Endothelial cell of umbilical vein (primary cell): ENCODE measurements at places on chromosomes 1 and 21. TPM values are rescaled to one million over a fixed set of nuclear protein-coding genes. Genes with fewer than 3 reads are reported as not detected.

GRCh38 chr1:28744184-28744583 lies 7.4 kb downstream of the YTHDF2 start:
- peaks cover 47% of the 10 kb centered on the region for H3K4me1 ChIP-seq
- H3K4me3 ChIP-seq: no peak overlapping the region
- no peaks in the 10 kb centered on the region for H3K27me3 ChIP-seq
- DNase-seq: no peak
- H3K36me3 ChIP-seq: peaks cover 22% of the 10 kb centered on the region
- no peak overlapping the region for H3K27ac ChIP-seq

ADORA3 gene
- 0.31 TPM in 1 of 2 replicates, not detected in the other for total RNA-seq

DNA sequence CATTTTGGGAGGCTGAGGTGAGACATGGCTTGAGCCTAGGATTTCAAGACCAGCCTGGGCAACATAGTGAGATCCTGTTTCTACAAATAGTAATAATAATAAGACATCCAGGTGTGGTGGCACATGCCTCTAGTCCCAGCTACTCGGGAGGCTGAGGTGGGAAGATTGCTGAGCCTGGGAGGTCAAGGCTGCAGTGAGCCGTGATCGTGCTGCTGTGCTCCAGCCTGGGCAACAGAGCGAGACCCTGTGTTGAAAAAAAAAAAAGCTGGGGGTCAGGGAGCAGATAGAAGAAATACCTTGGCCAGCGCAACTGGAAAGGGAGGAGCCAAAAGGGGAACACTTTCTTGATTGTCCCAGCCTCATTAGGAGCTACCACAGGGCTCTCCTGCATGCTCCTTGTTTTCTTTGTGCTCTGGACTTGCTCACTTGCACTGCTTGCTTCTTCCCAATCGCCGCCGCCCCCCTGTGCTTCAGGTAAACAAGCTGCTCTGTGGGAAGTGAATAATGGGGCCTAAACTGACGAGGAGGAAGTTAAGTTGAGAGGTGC lies 31.1 kb downstream of the PBX1 start:
- no peak overlapping the region for H3K4me3 ChIP-seq
- H3K4me1 ChIP-seq: no peaks in the 10 kb centered on the region
- H3K27ac ChIP-seq: no peak overlapping the region
- no peaks in the 10 kb centered on the region for H3K36me3 ChIP-seq

GRCh38 chr1:38101037-38101785 lies 54.6 kb upstream of the POU3F1 start:
- no peaks in the 10 kb centered on the region for H3K4me1 ChIP-seq
- H3K4me3 ChIP-seq: no peak overlapping the region
- DNase-seq: no peak
- no peaks in the 10 kb centered on the region for H3K36me3 ChIP-seq
- no peaks in the 10 kb centered on the region for H3K27me3 ChIP-seq

RGS16 gene
- not detected in 2 replicates for total RNA-seq

GRCh38 chr1:157978586-157979403 lies 14.7 kb upstream of the KIRREL1 start:
- no peaks in the 10 kb centered on the region for H3K36me3 ChIP-seq
- H3K4me3 ChIP-seq: peak overlapping the region; percentile 7
- DNase-seq: no peak
- H3K27me3 ChIP-seq: peaks cover 25% of the 10 kb centered on the region

- no peaks in the 10 kb centered on the region for H3K36me3 ChIP-seq
- no peaks in the 10 kb centered on the region for H3K27me3 ChIP-seq
- no peak for DNase-seq
Observed at GRCh38 chr1:75392278-75392677, 218.6 kb downstream of the SLC44A5 start.

- no peak for DNase-seq
- no peaks in the 10 kb centered on the region for H3K27me3 ChIP-seq
- no peak overlapping the region for H3K4me3 ChIP-seq
- peaks cover 18% of the 10 kb centered on the region for H3K36me3 ChIP-seq
Observed at GRCh38 chr1:25222606-25223005, 9.7 kb downstream of the SYF2 start.

GRCh38 chr1:27402349-27402754 lies 9.9 kb downstream of the GPR3 start:
- DNase-seq: peak; percentile 74
- H3K27ac ChIP-seq: no peak overlapping the region
- H3K36me3 ChIP-seq: peaks cover 11% of the 10 kb centered on the region
- H3K4me1 ChIP-seq: peaks cover 4% of the 10 kb centered on the region
- H3K4me3 ChIP-seq: no peak overlapping the region
- no peaks in the 10 kb centered on the region for H3K27me3 ChIP-seq

- DNase-seq: no peak
- no peak overlapping the region for H3K4me3 ChIP-seq
- no peaks in the 10 kb centered on the region for H3K4me1 ChIP-seq
- H3K27ac ChIP-seq: no peak overlapping the region
Observed at GRCh38 chr1:109441069-109441468, 14.8 kb upstream of the PSMA5 start.

GRCh38 chr1:115448282-115449044 lies 110.4 kb upstream of the NGF start:
- H3K27me3 ChIP-seq: peaks cover 4% of the 10 kb centered on the region
- no peak for DNase-seq
- no peak overlapping the region for H3K4me3 ChIP-seq
- no peak overlapping the region for H3K27ac ChIP-seq
- H3K36me3 ChIP-seq: no peaks in the 10 kb centered on the region
- H3K4me1 ChIP-seq: no peaks in the 10 kb centered on the region

CCDC28B gene
- 12.0 and 15.3 TPM in 2 replicates for total RNA-seq

DNA sequence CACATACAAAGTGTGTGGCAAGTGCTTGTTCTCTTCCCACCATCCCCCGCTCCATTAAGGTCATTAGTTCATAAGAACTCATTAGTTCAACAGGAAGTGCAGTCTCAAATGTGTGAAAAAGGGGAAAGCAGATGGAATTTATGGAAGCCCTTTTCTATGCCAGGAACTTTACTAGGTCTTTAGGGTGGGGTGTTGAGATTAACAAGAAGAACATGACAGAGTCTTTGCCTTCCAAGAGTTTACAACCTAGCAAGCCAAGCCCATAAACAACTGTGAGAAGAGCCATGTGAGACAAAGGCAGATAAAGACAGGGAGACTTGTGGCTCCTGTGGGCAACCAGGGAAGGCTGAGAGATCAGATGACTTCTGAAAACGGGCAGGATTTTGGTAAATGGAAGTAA lies 21.4 kb downstream of the PLEKHA6 start:
- H3K27me3 ChIP-seq: no peaks in the 10 kb centered on the region
- H3K27ac ChIP-seq: no peak overlapping the region
- no peak overlapping the region for H3K4me3 ChIP-seq
- peak; percentile 41 for DNase-seq
- no peaks in the 10 kb centered on the region for H3K36me3 ChIP-seq
- H3K4me1 ChIP-seq: peaks cover 20% of the 10 kb centered on the region

- no peaks in the 10 kb centered on the region for H3K27me3 ChIP-seq
- H3K4me1 ChIP-seq: no peaks in the 10 kb centered on the region
- DNase-seq: no peak
- no peak overlapping the region for H3K4me3 ChIP-seq
- no peaks in the 10 kb centered on the region for H3K36me3 ChIP-seq
Observed at GRCh38 chr1:44721485-44722361, 9.2 kb downstream of the RNU5D-1 start.

DNA sequence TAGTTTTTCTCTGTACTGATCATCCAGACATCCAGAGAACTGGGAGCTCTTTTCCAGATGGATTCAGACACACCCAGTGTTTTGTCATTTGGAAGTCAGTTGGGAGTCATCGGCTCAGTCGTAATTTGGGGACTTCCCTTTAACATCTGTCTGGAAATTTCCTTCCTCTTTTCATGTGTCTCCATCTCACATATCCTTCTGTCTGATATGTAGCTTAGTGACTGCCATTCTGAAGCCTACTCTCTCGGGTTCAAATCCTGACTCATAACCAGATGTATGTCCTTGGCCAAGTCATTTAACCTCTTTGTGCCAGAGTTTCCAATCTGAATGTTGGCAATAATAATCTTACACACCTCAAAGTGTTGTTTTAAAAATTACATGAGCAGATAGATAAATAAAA lies 3.0 kb downstream of the MORC3 start:
- peak; percentile 11 for DNase-seq
- H3K27ac ChIP-seq: no peak overlapping the region
- peaks cover 25% of the 10 kb centered on the region for H3K4me1 ChIP-seq

DNA sequence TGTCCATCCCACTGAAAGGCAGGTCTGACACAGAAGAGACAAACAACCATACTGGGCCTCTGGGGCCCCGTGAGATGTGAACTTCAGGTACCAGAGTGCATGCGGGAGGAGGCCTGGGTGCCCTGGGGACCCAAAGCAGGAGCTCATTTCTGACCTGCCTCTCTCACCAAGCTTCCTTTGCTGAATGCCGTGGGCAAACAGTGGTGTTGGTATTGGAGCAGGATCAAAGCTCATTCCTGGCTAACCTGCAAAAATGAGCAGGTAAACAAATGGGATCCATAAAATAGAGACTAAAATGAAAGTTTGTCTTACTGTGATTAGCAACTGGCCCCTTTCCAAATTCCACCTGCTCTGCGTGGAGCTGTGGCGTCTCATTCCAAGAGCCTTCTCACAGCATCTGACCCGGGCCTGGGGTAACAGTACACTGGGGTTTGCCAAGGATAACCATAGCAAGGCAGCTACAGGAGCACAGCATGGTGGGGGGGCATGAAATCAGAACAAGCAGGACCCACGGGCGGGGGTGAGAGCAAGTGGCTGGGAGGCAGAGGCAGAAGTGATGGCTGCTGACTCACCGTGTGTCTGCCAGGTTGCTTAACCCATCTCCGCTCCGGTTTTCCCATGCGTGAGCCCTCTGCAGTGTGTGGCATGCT lies 103.6 kb downstream of the KIF26B start:
- H3K27ac ChIP-seq: no peak overlapping the region
- no peaks in the 10 kb centered on the region for H3K27me3 ChIP-seq
- no peaks in the 10 kb centered on the region for H3K36me3 ChIP-seq
- no peak for DNase-seq
- no peaks in the 10 kb centered on the region for H3K4me1 ChIP-seq
- no peak overlapping the region for H3K4me3 ChIP-seq

SPRR2B gene
- total RNA-seq: not detected in 2 replicates

GRCh38 chr1:47849591-47850261 lies 147.5 kb downstream of the TRABD2B start:
- no peaks in the 10 kb centered on the region for H3K36me3 ChIP-seq
- no peak for DNase-seq
- H3K27me3 ChIP-seq: no peaks in the 10 kb centered on the region
- H3K4me3 ChIP-seq: no peak overlapping the region
- no peak overlapping the region for H3K27ac ChIP-seq

LAMTOR2 gene
- 77.7 and 80.3 TPM in 2 replicates for total RNA-seq

PTCH2 gene
- 1.8 and 1.9 TPM in 2 replicates for total RNA-seq

TPR gene
- total RNA-seq: 107 and 118 TPM in 2 replicates

DNA sequence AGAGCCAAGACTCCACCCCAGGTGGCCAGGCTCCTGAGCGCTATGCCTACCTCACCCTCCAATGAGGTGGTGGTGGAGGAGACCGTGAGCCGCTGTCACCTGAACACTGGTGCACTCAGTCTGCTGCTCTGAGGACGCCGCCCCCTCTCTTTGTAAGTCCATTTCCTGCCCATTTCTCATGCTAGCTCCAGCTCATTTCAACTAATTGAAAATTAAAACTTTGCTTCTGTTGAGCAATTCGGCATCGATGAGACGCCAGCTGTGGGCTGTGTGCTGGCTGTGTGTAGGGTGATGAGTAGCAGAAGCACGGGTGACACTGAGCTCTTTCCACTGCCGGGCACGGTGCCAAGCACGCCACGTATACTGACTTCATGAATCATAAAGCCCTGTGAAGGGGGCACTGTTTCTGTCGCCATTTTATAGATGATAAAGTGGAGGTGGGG lies 11.2 kb downstream of the TNFRSF1B start:
- no peaks in the 10 kb centered on the region for H3K27me3 ChIP-seq
- peak overlapping the region; percentile 95 for H3K27ac ChIP-seq
- no peak overlapping the region for H3K4me3 ChIP-seq
- no peaks in the 10 kb centered on the region for H3K36me3 ChIP-seq

LRIG2 gene
- total RNA-seq: 14.4 and 20.1 TPM in 2 replicates

DDOST gene
- 293 and 319 TPM in 2 replicates for total RNA-seq

LEFTY2 gene
- not detected in 2 replicates for total RNA-seq

SYNC gene
- 6.5 and 9.4 TPM in 2 replicates for total RNA-seq

DNA sequence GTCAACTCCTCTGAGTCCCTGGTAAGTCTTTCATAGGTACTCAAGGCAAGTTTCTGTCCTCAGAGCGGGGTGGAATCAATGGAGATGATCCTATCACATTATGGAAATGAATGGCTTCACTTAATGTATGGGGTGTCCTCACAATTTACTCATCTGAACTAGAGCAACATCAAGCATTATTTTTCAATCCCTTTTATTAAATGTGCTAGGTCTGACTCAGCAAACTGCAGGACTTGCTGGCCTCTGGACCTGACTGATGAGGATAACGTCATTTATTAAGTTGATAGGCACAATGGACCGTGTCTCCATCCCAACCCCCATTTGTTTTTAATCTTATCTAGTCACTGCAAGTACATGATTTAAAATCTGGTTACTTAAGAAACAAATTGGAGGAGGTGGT lies 259.2 kb downstream of the NUF2 start:
- H3K27ac ChIP-seq: no peak overlapping the region
- no peaks in the 10 kb centered on the region for H3K36me3 ChIP-seq
- H3K4me1 ChIP-seq: no peaks in the 10 kb centered on the region
- H3K4me3 ChIP-seq: no peak overlapping the region
- no peaks in the 10 kb centered on the region for H3K27me3 ChIP-seq
- DNase-seq: no peak

CRP gene
- total RNA-seq: not detected in 2 replicates

GRCh38 chr1:70517444-70517843 lies 106.4 kb downstream of the CTH start:
- no peak overlapping the region for H3K27ac ChIP-seq
- no peak for DNase-seq
- H3K4me1 ChIP-seq: no peaks in the 10 kb centered on the region
- H3K36me3 ChIP-seq: no peaks in the 10 kb centered on the region

- peaks cover 13% of the 10 kb centered on the region for H3K4me1 ChIP-seq
- H3K4me3 ChIP-seq: no peak overlapping the region
- H3K27me3 ChIP-seq: no peaks in the 10 kb centered on the region
- no peak overlapping the region for H3K27ac ChIP-seq
- no peaks in the 10 kb centered on the region for H3K36me3 ChIP-seq
Observed at GRCh38 chr1:211332830-211333229, 6.2 kb downstream of the TRAF5 start.

DNA sequence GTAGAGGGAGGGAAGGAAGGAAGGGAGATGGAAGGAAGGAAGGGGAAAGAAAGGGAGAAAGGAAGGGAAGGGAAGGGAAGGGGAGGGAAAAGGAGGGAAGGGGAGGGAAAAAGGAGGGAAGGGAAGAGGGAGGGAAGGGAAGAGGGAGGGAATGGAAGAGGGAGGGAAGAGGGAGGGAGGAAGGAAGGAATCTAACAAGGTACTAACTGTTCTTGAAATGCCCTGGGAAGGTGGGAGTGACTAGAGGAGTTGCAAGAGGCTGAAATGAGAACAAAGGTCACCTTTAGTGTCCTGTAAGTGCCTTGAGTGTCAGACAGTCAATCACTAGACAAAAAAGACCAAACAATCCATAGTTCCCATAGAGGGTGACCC lies 2.3 kb upstream of the ATP2B4 start:
- no peak overlapping the region for H3K27ac ChIP-seq
- no peak overlapping the region for H3K4me3 ChIP-seq
- DNase-seq: no peak
- H3K36me3 ChIP-seq: no peaks in the 10 kb centered on the region
- H3K27me3 ChIP-seq: no peaks in the 10 kb centered on the region
- H3K4me1 ChIP-seq: peaks cover 28% of the 10 kb centered on the region
